Caco-2 (cell line): ENCODE measurements at places on chromosomes 6 and 20. TPM values are rescaled to one million over a fixed set of nuclear protein-coding genes. Genes with fewer than 3 reads are reported as not detected.

Gene HIVEP2
- total RNA-seq = 1.0 and 4.3 TPM in 2 replicates

Gene PROKR2
- total RNA-seq = not detected in 2 replicates

Gene SGK2
- 5.2 and 6.6 TPM in 2 replicates for total RNA-seq

Gene COL11A2
- total RNA-seq = 1.3 and 1.5 TPM in 2 replicates

Gene SEMG1
- not detected in 2 replicates for total RNA-seq

Gene RFX6
- total RNA-seq = 1.3 and 1.5 TPM in 2 replicates

Gene PBOV1
- total RNA-seq = not detected in 2 replicates

- H3K27ac ChIP-seq = no peak overlapping the region
- peaks cover 42% of the 10 kb centered on the region for H3K4me1 ChIP-seq
- no peaks in the 10 kb centered on the region for H3K27me3 ChIP-seq
- DNase-seq = no peak
- no peak overlapping the region for H3K4me3 ChIP-seq
- no peaks in the 10 kb centered on the region for H3K36me3 ChIP-seq
Observed at GRCh38 chr6:11262242-11262641, 29.8 kb upstream of the NEDD9 start.

GRCh38 chr6:157456524-157456829 lies 75.5 kb downstream of the ZDHHC14 start:
- H3K36me3 ChIP-seq = no peaks in the 10 kb centered on the region
- no peak overlapping the region for H3K27ac ChIP-seq
- no peak for DNase-seq
- H3K4me3 ChIP-seq = no peak overlapping the region
- H3K4me1 ChIP-seq = peaks cover 6% of the 10 kb centered on the region; the same call in 1 of the 2 replicates

- no peak overlapping the region for H3K4me3 ChIP-seq
- no peaks in the 10 kb centered on the region for H3K4me1 ChIP-seq
- H3K27me3 ChIP-seq = no peaks in the 10 kb centered on the region
Observed at GRCh38 chr6:111862741-111863140, 10.5 kb downstream of the FYN start.

- H3K36me3 ChIP-seq = no peaks in the 10 kb centered on the region
- no peaks in the 10 kb centered on the region for H3K27me3 ChIP-seq
- peaks cover 18% of the 10 kb centered on the region for H3K4me1 ChIP-seq
- peak overlapping the region; percentile 47 for H3K4me3 ChIP-seq
- DNase-seq = peak; percentile 99
Observed at GRCh38 chr20:50172347-50173013, 18.1 kb upstream of the CEBPB start.

DNA sequence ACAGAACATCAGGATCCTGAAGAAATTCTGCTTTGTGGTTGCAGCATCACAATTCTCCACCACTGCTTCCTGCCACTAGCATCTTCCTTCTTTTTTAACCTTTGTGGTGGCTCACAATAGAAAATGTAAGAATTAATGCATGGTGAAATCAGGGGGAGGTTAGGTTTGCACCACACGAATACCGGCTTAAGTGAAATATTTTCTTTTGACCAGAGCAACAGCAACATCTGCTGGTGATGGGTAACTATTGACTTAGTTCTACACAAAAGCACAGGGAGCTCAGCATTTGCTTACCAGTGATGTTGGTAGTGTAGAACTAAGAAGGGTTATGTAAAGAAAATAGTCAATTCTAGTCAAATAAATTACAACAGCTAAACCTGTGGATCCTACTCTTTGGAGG lies 280.5 kb downstream of the SYNE1 start:
- H3K4me1 ChIP-seq = peaks cover 4% of the 10 kb centered on the region; the same call in 1 of the 2 replicates
- no peak overlapping the region for H3K27ac ChIP-seq
- no peaks in the 10 kb centered on the region for H3K27me3 ChIP-seq
- no peak overlapping the region for H3K4me3 ChIP-seq
